ENCODE measurements at places on chromosomes 5 and 9. TPM values are rescaled to one million over a fixed set of nuclear protein-coding genes. Genes with fewer than 3 reads are reported as not detected.

The ARL14EPL gene
- total RNA-seq, result not detected

The PCDHB9 gene
- total RNA-seq, result 0.63 TPM

The TSSK1B gene
- total RNA-seq, result not detected

The SLC36A3 gene
- not detected for total RNA-seq

The MARCHF3 gene
- 50.3 TPM for total RNA-seq

The KCNV2 gene
- total RNA-seq, result not detected

The OTP gene
- total RNA-seq, result 0.06 TPM

Measured in heart left ventricle (tissue), 16 donors.